Gastroesophageal sphincter (tissue), 4 donors: ENCODE measurements at places on chromosomes 13 and 19.
A peak's percentile ranks its signal among the peaks of the same experiment; 100 is the strongest.

- ATAC-seq, result no peak
Measured at GRCh38 chr13:79307866-79308298, 98.2 kb downstream of the RBM26 start.

GRCh38 chr13:25860265-25860664 lies 191.6 kb downstream of the SHISA2 start:
- no peak for ATAC-seq

DNA sequence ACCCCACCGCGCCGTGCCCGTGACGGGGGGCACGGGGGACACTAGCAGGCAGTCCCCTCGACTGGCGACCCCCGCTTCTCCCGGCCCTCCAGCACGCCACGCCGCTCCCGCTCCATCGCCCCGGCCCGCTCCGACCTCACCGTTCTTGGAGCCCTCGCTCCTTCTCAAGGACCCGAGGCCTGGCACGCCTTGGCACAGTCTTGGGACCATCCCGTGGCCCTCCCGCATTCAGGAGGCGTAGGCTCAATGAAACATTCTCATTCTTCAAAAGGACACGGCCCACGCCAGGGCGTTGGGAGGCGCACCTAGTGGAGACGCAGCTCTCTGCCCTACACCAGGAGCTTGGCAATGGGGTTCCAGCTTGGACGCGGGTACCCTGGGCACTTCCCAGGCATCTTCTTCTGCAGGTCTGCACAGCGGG lies 473 bp upstream of the CERS1 start:
- no peak for ATAC-seq

GRCh38 chr19:19471682-19472081 lies 43.7 kb downstream of the TSSK6 start:
- no peak for ATAC-seq

GRCh38 chr19:44947041-44947581 lies 1.3 kb downstream of the APOC2 start:
- ATAC-seq, result no peak

- no peak for ATAC-seq
Measured at GRCh38 chr19:18091217-18091608, 4.5 kb upstream of the IL12RB1 start.

DNA sequence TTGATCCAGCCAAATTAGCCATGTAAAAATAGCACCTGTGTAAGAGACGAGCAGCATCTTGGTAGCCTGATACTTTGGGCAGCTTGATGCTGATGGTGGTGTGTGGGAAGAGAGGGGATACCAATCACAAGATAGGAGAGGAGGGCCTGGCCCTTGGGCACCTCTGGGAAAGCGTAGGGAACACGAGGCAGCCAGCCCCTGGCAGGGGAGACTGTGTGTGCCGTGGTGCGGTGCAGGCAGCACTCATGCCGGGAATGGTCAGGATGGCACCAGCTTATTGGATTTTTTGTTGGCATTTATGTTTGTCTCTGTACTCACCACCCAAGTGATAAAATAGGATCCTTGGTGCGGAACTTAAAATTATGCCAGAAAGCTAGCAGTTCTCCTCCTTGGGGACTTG lies 10.2 kb downstream of the SIGLEC8 start:
- no peak for ATAC-seq

- ATAC-seq, result no peak
Measured at GRCh38 chr19:18804643-18805042, 13.5 kb upstream of the COMP start.

DNA sequence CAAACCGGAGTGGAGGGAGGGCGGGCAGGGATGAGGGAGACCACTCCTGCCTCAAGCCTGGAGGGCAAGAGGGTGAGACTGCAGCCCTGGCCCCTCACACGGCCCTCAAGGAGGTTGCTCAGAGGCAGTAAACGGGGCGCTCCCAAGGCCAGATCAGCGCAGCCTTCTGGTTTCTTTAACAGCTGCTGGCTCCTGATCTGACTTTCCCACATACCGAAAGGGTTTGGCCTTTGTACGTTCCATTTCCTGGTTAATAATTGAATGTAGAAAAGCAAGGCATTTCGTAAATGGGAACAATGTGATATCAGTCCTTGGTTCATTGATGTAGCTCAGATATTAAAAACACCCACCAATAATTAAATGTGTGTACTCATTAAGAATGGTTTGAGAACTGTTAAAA lies 71.5 kb downstream of the GGACT start:
- no peak for ATAC-seq

- ATAC-seq, result no peak
Measured at GRCh38 chr13:99009987-99010551, 32.2 kb upstream of the DOCK9 start.

DNA sequence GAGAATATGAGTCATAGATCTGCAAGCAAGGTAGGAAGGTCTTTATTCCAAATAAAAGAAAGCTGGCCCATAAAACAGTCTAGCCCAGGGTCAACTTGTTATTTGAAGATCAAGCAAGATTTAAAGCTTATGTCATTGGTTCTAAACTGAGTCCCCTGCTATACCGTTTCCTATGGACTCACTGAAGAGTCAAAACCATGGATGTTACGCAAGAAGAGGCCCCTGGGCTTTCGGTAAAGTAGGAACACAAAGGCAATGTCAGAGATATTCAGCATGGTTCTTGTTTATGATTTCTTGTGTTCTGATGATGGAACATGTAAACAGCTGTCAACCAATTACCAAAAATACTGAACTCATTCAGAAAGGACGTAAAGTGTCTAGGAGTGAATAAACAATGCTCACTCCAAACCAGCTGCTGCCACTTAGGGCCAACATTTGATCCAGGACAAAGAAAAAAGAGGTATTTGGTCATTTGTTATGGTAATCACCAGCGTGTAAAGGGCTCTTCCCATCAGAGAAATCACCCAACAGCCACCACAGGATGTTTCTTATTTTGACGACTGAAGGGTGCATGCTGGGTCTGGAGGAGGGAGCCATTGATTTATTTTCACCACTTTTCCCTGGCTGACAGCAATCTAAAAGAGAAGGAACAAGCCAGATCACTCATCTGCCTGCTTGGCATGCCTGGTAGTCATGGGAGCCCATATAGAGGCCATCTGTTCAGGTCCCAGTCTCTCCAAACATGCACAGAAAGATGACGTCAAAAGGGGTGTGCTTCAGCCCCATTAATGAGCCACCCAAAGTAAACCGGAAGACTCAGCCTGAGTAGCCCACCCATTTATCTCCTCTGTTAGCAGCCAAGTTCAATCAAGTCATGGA lies 68.3 kb downstream of the FGF14 start:
- peak; percentile 28 for ATAC-seq

GRCh38 chr13:18995259-18995873 lies 186.3 kb downstream of the TUBA3C start:
- no peak for ATAC-seq

GRCh38 chr13:29888306-29888705 lies 37.9 kb upstream of the UBL3 start:
- peak; percentile 57 for ATAC-seq
